Vein endothelial cell (primary cell): ENCODE measurements at places on chromosomes 5 and 9. TPM values are rescaled to one million over a fixed set of nuclear protein-coding genes. Genes with fewer than 3 reads are reported as not detected.

TUT7 gene
- 26.8 and 38.8 TPM in 2 replicates for total RNA-seq

FCN1 gene
- total RNA-seq = not detected in 2 replicates

PCDHB16 gene
- total RNA-seq = 0.65 and 0.86 TPM in 2 replicates

PCDHA1 gene
- total RNA-seq = not detected in 2 replicates

ROPN1L gene
- 0.96 and 1.3 TPM in 2 replicates for total RNA-seq
